Smooth muscle cell of the brain vasculature (primary cell): ENCODE measurements at places on chromosomes 2 and 18.

DNA sequence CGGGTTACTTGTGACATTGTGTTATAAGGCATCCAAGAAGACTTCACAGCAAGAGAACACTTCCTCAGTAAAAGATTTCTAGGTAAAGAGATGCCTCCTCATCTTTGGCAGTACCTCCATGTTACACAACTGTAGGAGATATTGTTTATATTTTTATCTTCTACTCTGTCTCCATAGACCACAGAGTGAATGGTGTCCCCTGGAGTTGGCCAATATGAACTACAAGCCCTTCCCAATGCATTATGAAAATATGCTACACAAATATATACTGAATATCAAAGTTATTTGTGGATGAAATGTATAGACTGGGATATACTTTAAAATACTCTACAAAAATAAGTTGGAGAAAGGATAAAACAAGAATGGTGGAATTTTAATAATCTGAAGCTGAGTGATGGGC, 46.7 kb downstream of the MBOAT2 start:
- DNase-seq = no peak

DNA sequence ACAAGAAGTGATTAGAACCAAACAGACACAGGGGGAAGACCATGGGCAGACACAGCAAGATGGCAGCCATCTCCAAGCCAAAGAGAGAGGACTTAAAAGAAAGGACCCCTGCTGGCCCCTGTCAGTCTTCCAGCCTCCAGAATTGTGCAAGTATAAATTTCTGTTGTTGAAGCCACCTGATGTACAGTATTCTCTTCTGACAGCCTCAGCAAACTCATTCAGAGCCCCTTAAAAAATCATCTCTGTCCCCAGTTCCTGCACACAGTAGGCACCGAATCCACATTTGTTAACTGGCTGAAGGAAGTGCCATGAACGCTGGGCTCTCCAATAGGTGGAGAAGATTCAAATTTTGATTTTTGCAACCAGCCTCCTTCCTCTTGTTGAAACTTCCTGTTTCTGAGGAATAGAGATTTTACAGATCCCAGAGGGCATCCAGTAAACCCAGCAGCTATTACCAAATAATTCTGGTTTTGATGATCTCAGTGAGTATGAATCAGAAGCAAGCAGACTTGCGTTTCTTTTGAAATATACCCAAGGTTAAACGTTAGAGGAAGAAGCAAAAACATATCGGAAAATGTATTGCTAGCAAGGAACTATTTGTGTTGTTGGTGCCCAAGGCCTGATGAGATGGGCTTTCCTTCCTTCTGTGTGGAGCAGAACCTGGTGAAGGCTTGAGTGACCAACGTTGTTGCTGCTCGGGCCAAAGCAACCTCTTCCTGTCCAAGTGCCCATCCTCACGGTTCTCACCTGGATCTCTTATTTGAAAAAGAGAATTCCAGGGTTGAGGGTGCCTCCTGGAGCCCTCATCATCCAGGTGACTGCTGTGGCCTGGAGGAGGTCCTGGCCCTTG, 47.7 kb upstream of the PLB1 start:
- DNase-seq = no peak

DNA sequence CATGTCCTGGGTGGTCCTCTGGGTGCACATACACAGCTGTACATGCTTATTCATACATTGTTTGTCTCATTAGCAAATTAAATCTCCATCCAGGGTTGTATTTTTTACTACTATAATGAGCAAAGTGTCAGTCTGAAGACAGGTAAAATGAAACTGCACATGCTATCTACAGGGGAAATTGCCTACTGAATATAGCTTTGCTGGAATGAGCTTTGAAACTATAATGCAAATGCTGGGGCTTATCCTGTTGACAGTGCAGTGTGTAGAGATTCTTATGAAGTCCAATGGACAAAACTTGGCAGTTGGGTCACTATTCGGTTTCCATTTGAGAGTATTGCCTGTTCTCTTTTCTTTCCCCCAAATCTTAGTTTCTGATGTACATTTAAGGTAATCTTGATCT, 292.8 kb upstream of the LRP1B start:
- no peak for DNase-seq

GRCh38 chr18:61542596-61542995, 209.4 kb downstream of the CDH20 start:
- no peak for DNase-seq

- DNase-seq = no peak
Measured at GRCh38 chr2:212488611-212489010, 50.0 kb downstream of the ERBB4 start.

- no peak for DNase-seq
Measured at GRCh38 chr2:237662671-237663093, 35.3 kb downstream of the LRRFIP1 start.

- DNase-seq = no peak
Measured at GRCh38 chr18:33356735-33357134, 83.8 kb downstream of the CCDC178 start.

DNA sequence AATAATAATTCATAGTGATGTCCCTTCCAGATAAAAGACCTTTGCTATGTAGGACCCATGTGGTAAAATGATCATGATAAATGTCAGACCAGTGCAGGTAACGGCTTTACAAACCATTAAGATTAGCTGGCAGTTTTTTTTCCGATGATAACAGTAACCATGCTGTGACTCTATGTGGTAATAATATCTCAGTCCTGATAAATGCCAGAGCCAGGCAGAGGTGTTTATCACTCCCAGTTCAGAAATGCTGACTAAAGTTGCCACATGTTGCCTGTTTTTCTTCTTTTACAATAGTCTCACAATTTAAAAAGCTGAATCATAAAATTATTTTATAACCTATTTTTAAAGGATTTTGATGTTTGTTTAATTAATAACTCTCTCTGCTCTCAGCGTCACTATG, 565.1 kb downstream of the ARHGAP15 start:
- DNase-seq = no peak

DNA sequence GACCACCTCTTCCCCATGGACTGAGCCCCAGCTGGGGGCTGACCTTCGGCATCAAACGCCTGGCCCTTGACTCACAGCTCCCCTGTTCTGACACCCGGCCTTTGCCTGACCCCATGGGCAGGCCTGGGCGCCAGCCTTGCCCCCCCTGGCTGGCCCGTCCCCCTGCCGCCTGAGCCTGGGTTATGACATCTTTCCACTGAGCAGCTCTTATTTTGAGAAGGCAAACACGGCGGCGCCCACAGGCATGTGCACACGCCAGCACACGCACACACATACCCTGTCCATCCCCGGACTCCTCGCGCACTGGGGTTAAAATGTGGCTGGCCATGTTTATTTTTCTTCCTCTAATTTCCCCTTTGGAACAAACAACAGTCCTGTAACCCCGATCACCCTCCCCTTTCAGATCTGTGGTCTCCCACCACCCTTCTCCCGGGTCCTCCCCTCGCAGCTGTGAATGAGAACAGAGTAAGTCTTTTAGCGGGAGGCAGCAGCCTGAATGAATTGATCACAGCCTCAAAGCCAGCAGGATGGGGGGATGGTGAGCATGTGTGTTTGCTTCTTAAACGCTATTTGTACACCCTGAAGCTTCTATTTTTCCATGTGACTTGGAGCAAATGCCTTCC, 11.8 kb upstream of the ATOH8 start:
- peak; percentile 86 for DNase-seq

DNA sequence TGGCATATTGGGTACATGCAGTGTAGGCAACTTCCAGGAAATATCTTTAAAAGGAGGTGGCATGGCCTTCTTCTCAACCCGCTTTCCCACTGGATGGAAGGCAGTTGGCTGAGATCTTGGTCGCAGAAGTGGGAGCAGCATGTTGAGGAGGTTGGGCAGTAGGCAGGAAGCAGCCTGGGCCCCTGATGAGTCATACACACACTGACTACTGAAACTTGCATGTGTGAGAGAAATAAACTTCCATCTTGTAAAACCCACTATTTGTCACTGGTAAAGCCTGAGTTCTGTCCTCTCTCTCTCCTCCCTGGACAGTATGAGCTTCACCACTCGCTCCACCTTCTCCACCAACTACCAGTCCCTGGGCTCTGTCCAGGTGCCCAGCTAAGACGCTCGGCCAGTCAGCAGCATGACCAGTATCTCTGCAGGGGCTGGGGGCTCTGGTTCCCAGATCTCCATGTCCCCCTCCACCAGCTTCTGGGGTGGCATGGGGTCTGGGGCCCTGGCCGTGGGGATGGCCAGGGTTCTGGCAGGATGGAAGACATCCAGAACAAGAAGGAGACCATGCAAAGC, 233.8 kb upstream of the SPRED2 start:
- no peak for DNase-seq

DNA sequence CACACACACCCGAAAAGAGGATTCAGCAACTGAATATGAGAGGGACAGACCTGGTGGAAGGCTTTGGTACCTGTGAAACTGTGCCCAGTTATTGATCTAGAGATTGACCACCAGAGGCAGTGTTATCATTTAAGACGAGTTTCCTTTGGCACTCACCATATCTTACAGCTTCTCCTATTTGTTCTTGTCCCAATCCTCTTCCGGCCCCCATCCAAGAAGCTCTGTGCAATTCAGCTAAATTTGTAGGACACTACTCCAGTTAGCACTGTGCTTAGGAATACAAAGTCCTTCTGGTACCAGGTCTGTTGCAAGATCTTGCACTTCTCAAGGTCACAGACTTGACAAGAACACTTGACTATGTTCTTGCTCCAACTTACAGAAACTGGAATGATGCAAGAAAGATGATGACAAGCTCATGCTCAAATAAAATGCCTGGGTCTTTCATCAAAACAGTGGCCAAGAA, 177.7 kb downstream of the TMEM247 start:
- DNase-seq = no peak

- no peak for DNase-seq
Measured at GRCh38 chr18:57466745-57467409, 31.7 kb downstream of the ONECUT2 start.

DNA sequence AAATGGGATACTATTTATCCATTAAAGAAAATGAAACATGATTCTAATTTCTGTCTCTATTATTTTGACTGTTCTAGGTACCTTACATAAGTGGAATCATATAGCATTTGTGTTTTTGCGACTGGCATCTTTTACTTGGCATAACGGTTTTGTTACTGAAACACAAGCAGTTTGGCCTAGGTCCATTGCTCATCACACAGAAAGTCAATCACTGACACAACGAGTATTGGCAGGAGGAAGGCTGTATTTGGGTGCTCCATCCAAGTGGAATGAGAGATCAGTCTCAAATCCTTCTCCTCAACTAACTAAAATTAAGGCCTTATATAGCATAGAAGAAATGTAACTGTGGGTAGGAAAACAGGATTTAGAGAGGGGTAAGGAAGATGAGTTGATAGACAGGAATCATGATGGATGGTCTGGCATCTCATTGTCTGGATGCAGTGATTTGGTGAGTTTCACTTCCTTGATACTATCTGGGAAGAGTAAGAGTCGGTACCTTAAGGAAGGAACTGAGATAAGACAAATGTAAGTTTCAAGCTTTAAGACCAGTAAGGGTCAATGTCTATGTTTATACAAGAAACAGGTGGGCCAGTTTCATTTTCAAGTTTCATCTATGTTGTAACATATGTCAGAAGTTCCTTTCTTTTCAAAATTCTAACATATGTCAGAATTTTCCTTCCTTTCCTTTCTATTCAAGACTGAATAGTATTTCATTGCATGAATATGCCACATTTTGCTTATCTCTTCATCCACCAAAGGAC, 276.9 kb upstream of the RAB6C start:
- DNase-seq = no peak

- DNase-seq = no peak
Measured at GRCh38 chr2:33503002-33503401, 26.6 kb downstream of the RASGRP3 start.

DNA sequence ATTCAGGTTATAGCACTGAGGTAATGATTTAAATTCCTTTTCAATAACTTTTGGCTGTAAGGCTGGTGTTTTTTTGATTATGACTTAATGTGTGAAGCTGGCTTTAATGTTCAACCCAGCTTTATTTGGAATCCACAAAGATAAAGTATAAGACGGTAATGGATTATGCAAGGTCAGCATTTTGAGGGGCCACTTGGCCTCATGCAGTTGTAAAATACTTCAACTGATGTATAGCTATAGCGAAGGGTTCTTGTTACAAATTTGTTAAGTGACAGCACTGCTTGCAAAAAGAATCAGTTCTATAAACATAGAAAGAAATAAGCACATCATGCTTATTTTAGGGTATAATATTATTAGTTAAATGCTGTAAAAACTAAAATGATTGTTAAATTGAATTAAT, 36.6 kb downstream of the LRP1B start:
- no peak for DNase-seq

GRCh38 chr18:48376934-48377333, 32.2 kb downstream of the ZBTB7C start:
- DNase-seq = no peak

- DNase-seq = no peak
Measured at GRCh38 chr2:119234021-119235019, 10.7 kb downstream of the STEAP3 start.

GRCh38 chr2:120851116-120851773, 115.6 kb downstream of the GLI2 start:
- no peak for DNase-seq

GRCh38 chr2:146544701-146545100, 1300.1 kb upstream of the ACVR2A start:
- DNase-seq = no peak

- no peak for DNase-seq
Measured at GRCh38 chr2:1995584-1995983, 251.3 kb upstream of the PXDN start.

DNA sequence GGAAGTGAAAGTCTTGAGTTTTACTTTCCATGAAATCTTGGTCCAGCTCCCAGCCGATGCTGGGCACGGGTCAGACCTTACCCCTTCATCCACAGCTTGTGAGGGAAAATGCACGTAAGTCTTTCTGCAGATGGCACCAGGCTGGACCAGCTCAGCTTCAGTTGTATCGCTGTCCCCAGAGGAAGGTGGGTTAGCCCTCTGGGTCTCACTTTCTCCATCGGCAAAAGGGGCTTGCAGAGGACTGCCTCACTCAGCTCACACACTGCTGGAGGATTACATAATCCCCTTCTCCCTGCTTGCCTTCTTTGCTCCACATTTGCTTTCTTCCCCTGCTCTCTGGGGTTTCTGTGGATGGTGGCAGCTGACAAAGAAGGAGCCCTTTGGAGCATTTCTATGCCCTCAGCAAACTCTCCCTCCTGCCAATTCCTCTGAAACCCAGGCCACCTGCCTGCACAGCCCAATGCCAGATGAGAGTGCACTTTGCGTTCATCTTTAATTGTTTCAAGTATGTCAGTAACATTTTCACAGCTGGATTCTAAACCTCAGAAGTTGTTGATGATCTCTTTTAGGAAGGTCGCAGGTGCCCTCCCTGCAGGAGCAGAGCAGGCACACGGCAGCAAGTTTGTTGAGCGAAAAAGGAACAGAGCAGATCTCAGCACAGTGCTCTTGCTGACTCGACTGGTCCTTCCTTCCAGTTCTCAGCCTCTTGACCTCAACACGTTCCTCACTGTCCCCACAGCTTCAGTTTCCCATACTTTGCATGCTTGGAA, 155.6 kb upstream of the GLI2 start:
- no peak for DNase-seq

GRCh38 chr2:120859128-120859527, 123.5 kb downstream of the GLI2 start:
- DNase-seq = no peak

- no peak for DNase-seq
Measured at GRCh38 chr2:220999356-220999755, 572.7 kb downstream of the EPHA4 start.
